SIG-M5 (cell line): ENCODE measurements at places on chromosomes 7 and 10.

- no peak for DNase-seq
These were observed 51.7 kb downstream of the PROSER2 start for GRCh38 chr10:11874568-11875493.

- no peak for DNase-seq
These were observed 491.8 kb upstream of the SEMA3A start for GRCh38 chr7:84686373-84686772.

DNA sequence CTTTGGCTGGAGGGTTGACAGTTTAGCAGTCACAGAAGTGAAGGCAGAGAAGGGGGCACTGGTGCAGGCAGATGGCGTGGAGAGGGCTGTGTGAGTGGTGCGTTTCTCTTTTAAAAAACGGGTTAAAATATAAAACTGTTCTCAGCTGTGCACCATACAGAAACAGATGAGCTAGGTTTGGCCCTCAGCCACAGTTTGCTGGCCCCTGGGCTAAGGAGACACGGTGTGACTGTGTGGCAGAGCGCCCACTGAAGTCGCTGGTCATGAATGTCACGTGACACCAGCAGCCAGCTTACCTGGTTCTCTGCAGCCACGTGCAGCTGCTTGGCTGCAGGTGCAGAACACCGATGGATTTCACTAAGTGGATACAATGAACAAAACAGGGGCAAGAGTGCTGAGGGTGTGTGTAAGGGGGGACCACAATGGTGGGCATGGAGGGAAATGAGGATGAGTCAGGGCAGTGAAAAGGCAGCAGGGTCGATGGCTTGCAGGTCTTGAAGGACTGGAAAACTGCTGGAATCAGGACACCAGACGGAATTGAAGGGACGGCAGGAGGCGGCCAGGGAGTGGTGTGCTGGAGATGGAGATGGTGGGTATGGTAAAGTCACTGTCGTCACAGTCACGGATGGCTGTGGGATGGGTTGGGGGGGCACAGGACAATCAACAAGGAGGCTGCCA is 7.4 kb downstream of the ZNF746 start:
- no peak for DNase-seq

- DNase-seq = no peak
These were observed 121.5 kb upstream of the PRSS58 start for GRCh38 chr7:142379201-142379885.

DNA sequence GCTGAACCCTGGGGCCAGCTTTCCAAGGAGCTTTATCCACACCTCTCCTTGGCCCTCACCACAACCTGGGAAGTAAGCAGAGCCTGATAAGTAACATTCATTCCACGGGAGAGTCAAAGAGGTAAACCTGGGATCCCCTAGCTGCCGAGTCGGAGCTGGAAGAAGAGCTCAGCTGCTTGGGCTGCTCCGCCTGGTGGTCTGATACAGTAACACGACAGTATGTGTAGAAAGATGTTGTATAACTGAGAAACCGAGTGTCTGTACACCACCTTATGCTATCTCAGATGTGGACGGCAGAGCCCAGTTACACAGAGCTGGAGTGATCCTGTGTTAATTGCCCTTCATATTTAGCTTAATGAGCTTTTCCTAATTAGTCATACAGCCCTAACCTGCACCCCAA is 151.3 kb upstream of the KMT2E start:
- DNase-seq = no peak

- DNase-seq = no peak
These were observed 241.5 kb downstream of the PHTF2 start for GRCh38 chr7:78039790-78040776.

GRCh38 chr7:132386201-132386681 is 190.0 kb downstream of the PLXNA4 start:
- no peak for DNase-seq

- no peak for DNase-seq
These were observed 43.2 kb upstream of the NXPH1 start for GRCh38 chr7:8390262-8390626.

DNA sequence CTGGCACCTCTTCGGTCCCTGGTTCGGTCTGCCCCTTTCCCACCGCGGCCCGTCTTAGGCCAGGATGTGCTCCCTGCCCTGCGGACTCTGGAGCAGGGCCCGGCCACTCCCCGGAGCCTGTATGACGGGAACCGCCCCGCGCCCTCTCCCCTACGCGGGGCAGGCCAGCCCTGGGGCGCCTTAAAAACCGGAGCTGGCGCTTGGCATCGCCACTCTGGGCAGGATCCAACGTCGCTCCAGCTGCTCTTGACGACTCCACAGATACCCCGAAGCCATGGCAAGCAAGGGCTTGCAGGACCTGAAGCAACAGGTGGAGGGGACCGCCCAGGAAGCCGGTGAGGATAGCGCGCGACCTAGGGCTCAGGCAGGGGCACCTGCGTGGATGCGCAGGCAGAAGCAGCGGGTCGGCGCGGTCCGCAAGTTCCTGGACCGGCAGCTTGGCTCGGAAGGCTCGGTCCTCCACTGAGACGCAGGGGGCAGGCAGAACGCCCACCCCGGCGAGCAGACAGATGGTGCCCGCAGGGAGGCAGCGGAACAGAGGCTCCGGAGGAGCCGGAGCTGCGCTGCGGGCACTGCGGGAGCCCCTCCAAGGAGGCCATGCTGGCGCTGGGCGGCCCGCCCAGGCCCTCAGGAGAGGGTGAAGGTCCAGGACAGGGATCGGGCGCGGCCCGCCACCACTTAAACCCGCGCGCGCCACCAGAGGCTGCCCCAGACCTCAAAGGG is at the start of gene ADIRF:
TSS of gene ADIRF (plus strand) at position 212 of the 723 bp plus-strand sequence. CDS start at position 275, 63 bp downstream.
- no peak for DNase-seq

DNA sequence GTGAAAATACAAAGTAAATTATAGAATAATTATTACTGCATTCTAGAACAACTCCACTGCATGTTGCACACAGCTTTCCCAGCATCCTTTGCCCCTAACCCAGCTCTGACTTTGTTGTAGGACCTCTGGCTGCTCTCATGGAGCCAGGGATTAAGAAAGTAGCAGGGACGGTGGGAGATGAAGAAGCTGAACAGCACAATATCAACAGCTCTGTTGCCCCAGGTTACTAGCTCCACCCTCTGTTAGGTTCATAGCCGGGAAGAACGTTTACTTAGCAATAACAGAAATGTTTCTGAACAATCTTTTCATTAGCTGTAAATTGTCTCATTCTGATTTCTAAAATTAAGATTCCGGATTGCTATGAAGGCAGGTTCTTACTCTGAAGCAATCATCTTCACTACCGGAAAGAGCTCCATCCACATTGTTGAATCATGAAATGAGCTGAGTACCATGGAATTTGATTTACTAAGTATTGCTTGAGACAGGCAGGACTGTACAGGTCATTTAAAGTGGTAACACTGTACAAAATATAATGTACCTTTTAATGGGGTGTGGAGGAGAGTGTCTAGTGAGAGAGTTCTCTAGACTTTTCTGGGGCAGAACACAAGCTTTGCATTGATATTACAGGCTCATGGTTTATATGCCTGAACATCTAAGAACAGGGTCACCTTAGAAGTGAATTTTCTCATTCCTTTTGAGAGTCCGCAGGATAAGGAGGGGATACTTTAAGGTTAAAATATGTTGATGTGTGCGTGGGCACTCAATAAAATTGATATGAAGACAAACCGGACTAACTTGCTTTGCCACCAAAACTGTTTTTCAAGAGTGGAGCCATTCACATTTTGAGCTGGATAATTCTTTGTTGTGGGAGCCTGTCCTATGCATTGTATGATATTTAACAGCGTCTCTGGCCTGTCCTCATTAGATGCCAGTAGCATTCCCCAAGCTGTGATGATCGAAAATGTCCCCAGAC is 20.8 kb upstream of the RAB18 start:
- DNase-seq = no peak

DNA sequence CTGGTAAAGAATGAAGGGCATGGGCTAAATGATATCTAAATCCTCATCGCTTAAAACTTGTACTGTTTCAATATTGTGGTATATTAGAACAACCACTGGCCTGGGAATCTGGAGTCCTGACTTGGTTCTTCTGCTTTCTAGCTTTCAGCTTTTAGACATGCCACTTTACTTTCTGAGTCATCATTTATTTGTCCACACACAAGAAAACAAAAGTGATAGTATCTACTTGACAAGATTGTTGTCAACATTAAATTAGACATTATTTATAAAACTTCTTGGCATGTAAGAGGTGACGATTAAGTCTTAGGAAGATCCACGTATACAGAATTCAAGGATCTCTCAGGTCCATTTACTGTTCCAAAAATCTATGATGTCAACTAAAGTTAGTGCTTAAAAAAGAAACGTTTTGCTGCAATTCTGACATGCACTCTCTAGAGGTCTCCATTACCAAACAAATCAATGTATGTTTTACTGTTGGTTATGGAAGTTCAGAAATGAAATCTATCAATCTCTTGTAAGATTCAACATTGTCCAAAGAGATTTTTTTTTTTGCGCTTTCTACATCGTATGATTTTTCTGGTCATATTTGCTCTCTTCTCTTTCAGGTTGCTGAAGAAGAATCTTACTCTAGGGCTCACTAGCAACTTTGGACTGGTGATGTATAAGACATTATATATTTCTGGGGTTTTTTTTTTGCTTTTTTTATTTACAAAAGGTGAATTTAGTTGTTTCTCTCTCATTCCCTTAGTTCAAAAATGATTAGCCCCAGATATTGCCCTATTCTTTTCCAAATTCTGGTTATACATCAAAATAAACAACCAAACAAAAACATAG is 53.6 kb upstream of the DYNC1I1 start:
- DNase-seq = no peak

DNA sequence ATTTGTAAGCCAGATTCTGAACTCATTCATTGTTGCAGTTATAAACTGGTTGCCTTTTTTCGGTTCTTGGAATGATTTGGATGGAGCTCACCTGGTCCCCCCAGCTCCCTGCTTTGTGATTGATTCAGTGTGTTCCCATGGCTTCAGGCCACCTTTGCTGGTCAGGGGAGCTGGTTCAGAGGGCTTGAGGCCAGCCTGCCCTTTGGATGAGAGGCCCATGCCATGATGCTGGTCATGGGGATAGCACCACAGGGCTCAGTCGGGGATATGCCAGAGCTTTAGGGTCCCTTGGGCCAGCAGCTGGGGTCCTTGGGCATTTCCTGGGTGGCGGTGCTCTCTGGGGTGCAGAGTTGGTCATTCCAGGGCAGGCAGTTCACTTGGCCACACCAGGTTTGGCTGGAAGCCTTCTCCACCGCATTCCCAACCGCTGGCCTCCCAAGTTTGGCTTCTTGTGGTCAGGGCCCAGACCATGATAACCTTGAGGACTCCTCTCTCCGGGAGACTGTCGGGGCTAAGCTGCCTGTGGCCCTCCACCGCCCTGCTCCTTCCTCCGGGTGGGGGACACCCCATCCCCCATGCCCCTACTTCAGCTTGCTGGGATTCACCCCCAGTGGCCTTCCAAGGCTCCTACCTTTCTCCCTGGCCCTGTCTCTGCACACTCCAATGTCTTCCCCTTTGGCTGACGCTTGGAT is 65.1 kb downstream of the MGMT start:
- no peak for DNase-seq

DNA sequence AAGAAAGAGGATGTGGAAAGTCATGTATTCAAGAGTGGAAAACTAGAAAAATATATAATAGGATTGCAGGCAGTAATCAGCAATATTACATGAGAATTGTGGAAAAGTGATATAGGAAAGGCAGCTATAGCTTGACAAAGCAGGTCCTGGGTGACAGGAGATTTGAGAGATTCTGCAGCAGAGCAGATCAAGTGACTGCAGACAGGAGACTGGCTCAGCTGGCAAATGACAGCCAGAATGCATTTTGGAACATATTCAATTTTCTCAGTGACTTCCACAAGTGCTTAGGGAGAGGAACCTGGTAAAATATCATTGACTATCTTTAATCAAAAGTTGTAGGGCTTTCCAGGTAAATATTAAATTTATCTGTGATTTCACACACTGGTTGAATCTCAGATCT is 260.5 kb upstream of the CACNA2D1 start:
- no peak for DNase-seq

DNA sequence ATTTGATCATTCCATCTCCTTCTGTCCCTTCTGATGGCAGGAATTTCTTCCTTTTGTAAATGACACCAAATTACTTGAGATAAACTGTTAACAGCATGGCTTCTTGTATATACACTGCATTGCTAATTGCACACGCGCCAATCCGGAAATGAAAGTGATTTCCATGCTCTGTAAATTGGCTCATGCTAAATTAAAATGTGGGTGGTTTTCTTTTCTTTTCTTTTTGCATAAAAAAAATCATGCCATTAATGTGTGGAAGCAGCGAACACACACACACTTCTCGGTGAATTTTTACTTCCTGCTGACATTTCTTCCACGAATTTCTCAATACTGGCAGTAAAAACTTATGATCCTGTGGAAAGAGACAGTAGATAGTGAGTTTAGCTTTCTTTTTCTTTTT is 123.1 kb upstream of the CCDC6 start:
- DNase-seq = no peak

DNA sequence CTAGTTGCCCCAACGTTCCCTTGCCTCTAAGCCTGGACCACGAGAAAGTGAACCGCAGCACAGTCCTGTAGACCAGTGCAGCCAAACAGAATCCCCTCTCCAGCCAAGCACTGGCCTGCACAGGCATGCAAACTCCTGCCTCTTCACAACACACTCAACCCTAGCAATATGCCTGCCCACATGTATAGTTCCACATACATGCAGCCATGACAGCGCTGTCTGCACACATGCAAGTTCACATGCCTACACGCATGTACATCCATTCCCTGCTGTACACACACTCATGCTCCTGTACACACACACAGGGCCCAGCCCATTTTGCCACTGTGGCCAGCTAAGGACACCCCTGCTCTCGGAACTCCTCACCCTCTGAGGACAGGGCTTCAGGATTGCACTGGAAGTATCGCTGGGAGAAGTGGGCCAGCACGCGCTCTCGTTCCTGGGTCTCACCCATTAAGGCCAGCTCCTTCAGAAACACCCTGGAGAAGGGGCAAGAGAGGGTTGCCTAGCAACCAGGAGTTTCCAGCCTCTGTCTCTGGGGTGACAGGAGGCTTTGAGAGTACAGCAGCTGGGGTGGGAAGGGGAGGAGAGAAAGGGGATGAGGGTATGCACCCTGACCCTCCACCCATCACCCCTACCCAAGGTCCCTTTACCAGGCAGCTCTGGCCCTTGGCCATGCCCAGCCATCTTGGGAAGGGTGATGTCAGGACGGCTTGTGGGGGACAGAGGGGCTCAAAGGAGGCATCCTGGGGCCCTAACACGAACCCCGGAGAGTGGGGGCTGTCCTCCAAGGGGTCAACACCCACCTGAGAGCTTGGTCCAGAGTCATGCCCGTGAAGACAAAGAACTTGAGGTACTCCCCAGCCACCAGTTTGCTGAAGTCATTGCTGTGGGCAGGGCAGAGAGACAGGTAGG is 7.0 kb downstream of the PSD start:
- DNase-seq = no peak

GRCh38 chr7:31111109-31111451 is 59.0 kb downstream of the ADCYAP1R1 start:
- DNase-seq = no peak

GRCh38 chr7:149456506-149457421 is 4.1 kb downstream of the ZNF777 start:
- no peak for DNase-seq
